Activated B cell treated with CpG ODN at 0.5 μM for 24 hours (primary cell): ENCODE measurements at places on chromosomes 1 and 21.

DNA sequence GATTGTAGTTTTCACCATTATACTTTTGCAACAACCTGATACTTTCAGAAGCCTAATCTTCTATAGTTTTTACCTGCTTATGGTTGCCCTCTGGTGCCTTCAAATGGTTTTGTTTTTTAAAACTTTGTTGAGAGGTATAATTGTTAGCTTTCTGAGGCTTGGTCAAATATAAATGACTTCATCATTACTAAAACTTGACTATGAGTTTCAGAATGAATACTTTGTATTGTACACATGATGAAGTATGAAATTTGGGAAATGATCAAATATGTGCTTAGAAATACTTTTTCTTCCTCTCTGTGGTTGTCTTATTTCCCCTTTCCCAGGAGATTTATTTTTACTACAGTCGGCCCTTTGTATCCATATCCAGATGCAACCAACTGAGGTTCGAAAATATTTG, 151.8 kb upstream of the B3GALT2 start:
- DNase-seq: no peak

- DNase-seq: no peak
Observed at GRCh38 chr1:99781798-99782197, 15.4 kb upstream of the FRRS1 start.

DNA sequence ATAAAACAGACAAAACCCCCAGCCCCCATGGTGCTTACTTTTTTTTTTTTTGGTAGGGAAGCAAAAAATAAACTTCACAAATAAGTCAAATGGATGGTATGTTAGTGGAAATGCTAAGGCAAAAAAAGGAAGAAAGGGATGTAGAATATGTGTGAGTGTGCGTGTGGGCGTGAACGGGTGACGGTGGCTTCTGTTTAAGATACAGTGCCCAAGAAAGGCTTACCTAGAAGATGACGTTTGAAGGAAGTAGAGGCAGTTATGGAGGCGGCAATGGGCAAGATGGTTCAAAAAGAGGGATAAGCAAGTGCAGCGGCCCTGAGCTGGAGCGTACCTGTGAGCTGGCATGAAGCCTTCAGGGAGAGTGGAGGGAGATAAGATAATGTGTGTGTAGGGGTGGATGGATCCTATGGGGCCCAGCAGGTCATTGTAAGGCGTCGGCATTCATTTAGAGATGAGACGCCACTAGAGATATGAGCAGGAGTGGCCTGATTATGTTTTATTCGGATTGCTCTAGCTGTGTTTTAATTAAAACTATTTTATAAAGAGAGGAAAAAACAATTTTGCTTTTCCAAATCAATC, 19.9 kb downstream of the LEPR start:
- no peak for DNase-seq

GRCh38 chr1:113322439-113322838, 67.9 kb upstream of the MAGI3 start:
- DNase-seq: no peak

- no peak for DNase-seq
Observed at GRCh38 chr1:42551180-42551579, 88.1 kb downstream of the CCDC30 start.
